NCI-H187 treated with DMSO at 0.1 percent for 48 hours (cell line): ENCODE measurements at places on chromosomes 16 and 17.

- no peak for DNase-seq
Observed at GRCh38 chr17:83150369-83151055, 71.1 kb downstream of the METRNL start.

DNA sequence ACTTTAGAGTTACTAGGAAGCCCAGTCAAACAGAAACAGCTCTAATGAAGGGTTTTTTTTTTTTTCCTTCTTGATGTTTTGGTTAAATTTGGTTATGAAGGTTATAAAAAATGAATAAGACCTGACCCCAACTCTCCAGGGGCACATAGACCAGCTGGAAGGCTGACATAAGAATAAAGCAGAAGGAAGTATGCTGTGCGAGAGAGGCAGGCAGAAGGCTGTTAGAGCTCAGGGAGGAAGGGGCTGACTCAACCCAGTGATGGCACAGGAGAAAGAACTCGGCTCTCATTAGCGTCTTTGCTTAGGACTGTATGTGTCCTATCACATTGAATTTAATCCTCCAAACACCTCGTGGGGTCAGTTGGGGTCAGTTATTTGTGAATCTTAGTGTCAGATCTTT, 474.6 kb downstream of the PMP22 start:
- DNase-seq: no peak

DNA sequence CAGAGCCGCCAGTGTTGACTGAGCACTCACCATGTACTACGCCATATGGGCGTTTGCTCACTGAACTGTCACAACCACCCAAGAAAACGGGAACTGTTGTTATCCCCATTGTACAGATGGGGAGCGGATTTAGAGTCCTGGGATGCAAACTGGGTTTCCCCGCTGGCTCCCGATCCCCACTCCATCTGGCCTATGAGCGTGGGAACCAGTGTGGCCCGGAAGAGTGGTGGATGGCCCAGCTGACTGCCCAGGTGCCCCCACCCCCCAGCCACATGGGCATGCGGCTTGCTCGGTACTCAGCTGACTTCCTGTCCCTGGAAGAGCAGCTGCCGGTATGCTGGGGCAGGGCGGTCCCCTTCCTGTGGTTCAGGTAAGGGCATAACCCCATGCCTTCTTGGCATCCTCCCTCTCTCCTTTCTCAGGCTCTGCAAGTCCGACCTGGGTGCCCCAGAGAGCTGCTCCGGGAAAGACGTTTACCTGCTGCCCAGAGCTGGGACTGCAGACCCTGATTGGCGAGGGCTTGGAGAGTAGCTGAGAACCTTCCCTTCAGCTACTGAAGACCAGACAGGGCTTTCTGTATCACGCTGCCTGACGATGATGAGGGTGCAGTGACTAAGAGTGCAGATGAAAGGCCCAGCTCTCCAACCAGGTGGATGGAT, 16.2 kb downstream of the SOCS3 start:
- DNase-seq: no peak

DNA sequence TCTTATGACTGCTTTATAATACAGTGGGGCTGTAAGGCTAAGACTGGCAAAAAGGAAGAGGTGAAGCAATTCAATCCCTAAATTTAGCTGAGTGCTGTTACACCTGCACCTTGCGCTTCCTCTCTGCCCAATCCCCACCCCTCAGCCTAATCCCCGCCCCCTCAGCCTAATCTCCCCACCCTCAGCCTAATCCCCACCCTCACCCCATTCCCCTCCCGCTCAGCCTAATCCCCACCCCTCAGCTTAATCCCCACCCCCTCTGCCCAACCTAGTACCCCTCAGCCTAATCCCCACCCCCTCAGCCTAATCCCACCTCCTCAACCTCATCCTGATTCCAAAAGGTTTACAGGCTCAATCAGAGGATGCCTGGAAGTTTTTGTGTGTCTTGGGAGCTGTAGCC, 155.5 kb downstream of the PMP22 start:
- no peak for DNase-seq

GRCh38 chr16:9177861-9178260, 86.4 kb downstream of the HAPSTR1 start:
- no peak for DNase-seq

- no peak for DNase-seq
Observed at GRCh38 chr16:73329358-73330286, 281.7 kb upstream of the ZFHX3 start.

DNA sequence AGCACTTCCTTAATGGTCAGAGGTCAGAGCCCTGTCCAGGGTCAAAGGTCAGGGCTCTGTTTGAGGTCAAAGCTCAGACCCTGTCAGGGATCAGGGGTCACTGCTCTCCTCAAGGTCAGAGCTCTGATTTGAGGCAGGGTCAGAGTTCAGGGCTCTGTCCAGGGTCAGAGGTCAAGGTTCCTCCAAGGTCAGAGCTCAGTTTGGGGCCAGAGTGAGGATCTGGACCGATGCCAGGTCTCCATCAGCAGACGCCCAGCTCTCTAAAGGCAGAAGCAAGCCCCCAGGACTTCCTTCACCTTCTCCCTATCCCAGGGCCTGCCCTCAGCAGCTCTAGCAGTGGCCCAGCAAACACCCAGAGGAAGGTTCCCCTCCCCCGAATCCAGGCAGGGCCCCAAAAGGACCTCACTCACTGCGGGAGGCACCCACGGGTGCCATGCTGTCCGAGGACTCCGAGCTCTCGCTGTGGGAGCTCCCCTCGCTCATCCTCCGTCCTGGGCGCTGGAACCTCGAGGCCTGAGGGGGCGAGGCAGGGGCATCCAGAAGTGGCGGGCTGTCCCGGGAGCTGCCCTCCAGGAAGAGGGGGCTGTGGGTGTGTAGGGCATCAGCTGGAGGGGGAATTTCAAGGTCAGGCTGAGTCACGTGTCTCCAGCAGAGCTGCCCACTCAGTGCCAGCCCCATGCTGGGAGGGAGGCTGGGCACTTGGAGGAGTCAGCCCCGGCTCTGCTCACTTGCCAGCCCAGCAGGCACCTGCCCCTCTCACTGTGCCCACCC, 26.7 kb downstream of the PIMREG start:
- DNase-seq: no peak

GRCh38 chr16:29963021-29963743, 1.3 kb downstream of the TMEM219 start:
- no peak for DNase-seq

DNA sequence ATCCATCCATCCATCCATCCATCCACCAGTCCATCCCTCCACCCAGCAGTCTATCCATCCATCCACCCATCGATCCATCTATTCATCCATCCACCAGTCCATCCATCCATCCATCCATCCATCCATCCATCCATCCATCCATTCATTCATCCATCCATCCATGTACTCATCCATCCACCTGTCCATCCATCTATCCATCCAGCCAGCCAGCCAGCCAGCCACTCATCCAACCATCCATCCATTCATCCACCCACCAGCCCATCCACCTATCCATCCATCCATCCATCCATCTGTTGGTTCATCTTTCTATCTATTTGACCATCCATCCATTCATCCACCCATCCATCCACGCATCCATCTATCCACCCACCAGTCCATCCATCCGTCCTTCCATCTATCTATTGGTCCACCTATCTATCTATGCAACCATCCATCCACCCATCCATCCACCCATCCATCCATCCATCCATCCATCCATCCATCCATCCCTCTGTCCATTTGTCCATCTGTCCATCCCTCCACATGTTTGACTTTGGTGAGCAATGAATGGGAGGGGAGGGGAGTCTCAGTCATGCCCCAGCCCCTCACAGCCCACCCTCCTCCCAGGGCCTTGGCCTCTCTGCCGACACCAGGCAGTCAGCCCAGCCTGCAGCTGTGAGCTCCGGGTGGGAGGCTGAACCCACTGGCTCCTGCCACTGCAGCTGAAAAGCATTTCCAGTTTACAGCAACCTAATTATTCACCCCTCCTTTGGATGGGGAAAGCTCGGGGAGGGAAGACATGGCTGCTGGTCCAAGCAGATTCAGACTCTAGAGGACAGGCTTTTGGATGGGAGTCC, 38.1 kb upstream of the SSTR5 start:
- no peak for DNase-seq

GRCh38 chr16:50228364-50228868, 37.9 kb upstream of the ADCY7 start:
- DNase-seq: no peak

- no peak for DNase-seq
Observed at GRCh38 chr17:74053712-74054078, 149.8 kb upstream of the RPL38 start.
